Stimulated activated CD8-positive, alpha-beta memory T cell treated with anti-CD3 and anti-CD28 coated beads, Interleukin-12 subunit alpha, Interleukin-12 subunit beta, amount 100 ng/mL, for 1 hour (primary cell): ENCODE measurements at places on chromosomes 2 and 18.

DNA sequence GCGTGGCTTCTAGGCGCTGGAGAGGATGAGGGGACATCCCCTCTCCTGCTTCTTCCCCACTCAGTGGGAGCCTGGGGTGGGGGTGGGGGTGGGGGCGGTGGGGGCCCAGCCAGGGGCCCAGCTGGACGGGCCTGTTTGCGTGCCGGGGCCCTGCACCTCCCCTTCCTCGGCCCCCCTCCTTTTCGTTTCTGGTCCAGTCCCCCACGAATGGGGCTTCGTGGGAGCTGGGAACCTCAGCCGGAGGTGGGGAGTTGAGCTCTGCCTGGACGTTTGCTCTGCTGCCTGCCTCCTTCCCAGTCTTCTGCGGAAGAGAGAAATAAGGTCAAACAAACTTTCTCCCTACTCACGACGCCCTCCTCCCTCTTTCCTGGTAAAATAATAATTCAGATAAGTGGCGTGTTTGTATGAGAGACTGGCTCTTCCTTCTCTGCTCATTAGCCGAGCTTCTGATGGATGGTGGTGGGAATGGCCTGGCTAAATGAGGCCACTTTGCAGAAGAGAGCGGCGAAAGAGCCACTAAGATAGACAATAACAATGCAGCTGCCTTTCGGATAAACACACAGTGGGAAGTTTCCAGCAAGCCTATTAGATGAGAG lies 782 bp downstream of the MTA3 start:
- DNase-seq: no peak

DNA sequence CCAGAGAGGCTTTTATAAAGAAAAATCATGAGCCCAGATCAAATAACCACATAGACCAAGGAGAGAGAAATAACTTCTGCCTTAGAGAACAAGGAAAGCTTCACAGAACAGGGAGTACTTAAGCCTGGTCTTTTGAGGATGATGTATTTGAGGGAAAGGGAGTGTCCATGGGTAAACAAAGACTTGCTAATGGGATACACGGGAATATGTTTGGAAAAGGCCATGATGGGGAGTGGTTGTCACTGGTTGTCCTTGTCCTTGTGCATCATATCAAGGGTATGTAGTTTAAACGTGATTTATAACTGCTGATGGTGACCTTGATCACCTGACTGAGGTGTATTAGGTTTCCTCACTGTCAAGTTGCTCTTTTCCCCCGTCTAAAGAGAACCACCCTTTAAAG lies 169.9 kb downstream of the FAM210A start:
- no peak for DNase-seq

DNA sequence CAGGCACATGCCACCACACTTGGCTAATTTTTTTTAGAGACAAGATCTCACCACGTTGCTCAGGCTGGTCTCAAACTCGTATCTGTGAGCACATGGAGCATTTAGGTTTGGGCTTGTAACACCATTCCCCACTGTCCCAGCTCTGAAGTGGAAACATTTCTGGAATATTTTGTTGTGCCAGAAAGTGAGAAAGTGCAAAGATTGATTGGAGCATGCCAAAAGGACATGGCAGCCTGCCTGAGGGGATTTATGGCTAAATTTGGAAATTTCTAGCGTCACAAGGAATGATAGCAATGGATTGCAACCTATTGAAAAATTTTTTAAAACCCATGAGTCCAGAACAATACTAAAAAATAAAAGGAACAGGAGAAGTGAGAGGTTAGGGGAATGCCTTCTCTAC lies 136.8 kb downstream of the ESCO1 start:
- DNase-seq: no peak

DNA sequence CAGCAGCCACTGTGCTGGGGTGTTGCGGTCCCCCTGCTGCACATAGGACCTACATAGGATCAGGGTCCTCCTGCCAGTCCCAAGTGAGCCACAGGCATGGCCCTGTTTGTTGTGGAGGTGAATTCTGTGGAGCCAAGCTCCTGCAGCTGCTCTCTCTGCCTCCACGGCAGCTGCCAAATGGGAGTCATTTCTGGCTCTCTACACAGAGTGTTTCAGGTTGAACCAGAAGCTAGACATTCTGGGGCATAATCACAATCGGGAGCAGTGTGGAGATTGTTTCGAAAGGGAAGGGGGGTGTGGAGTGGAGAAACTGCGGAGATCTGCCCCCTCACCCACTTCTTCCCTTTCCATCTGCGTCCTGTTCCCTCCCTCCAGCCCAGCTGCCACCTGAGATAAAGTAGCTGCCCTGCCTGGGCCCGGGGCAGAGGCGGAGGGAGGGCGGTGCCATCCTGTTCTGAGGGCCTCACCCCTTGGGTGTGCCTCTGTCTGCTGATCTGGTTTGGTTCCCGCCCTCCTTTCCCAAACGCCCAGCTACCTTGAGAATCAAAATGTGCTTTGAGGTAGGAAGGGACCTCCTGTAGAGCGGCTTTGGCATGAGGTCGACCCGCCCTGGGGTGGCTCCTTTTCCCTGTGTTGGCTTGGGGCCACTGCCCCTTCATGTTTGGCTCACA lies 139.4 kb downstream of the WDSUB1 start:
- DNase-seq: no peak

DNA sequence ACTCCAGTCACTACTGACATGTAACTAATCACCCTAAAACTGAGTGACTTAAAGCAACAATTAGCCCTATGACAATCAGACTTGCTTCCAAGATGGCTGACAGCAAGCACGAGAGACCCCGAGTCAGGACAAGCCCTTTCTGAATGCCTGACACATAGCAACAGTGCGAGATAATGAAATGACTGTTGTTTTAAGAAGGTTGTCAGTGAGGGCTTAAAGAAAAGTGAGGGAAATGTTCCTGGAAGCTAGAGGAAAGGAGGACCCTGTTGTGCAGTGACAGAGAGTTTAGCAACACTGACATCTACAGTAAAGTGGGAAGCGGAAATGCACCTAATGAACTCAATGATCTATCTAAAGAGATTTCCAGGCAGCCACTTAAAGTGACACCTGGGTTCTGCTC lies 163.1 kb downstream of the STK39 start:
- DNase-seq: no peak

DNA sequence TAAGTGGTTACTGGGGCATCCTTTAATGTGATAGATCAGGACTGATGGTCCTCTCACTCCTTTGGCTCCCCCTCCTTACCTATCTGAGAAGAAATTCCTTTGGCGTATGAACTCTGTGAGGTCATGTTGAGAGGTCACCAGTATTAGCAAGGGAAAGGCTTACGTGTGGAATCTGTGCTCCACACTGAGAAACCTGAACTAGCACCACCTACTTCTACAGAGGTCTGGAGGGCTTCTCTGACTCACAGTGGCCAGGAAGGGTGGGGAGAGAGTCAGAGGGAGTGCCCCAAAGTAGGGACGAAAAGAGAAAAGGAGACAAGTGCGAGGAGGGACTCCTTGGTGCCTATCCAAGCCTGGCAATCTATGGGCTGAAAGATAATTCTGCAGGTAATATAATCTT lies 348.6 kb downstream of the TNS1 start:
- no peak for DNase-seq

DNA sequence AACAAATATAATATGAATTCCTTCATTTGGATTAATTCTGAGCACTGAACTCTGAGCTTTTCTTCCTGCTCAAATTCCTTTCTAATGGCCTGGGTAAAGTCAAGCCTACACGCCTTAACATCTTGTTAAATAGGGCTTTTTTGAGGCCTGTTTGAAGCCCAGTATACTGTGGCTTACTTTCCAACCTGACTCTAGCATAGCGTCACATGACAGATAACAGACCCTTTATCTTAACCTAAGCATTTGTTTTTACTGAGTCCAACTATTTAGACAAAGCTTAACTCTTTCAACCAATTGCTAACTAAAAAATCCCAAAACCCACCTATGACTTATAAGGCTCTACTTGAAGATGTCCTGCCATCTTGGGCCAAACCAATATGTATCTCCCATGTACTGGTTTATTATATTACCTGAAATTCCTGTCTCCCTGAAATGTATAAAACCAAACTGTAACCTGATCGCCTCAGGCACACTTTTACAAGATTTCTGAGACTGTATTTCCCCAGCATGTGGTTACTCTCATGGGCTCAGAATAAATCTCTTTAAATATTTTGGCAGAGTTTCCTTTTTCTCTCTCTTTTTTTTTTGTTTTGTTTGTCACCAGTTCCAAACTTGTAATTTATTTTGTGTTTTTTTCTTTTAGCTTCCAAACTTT lies 271.1 kb upstream of the VWC2L start:
- no peak for DNase-seq

DNA sequence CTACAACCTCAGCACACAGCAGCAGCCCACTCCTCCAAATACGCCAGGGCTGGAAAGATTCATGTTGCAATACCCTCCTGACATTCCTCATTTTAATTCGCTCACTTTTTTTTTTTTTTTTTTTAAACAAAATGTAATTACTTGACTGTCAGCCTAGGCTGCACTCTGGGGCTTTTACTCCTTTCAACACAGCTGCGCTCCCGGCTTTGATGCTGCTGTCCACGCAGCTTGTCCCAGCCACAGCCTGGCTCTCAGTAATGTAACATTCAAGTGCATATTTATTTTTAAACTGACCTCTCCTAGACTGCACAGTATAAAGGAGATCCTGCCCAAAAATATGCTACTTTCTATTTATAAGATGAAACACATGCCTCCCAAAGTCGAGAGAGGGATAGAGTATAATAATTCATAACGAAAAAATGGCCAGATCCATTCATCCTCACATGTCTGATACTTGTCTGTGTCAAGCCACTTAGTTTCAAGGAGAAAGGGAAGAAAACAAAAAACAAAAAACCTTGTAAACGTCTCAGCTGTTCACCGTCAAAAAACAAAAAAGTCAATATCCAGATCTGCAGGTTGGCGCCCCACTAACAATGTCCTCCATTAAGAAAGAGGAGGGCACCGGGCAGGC lies 949 bp downstream of the CDC42EP3 start:
- no peak for DNase-seq

DNA sequence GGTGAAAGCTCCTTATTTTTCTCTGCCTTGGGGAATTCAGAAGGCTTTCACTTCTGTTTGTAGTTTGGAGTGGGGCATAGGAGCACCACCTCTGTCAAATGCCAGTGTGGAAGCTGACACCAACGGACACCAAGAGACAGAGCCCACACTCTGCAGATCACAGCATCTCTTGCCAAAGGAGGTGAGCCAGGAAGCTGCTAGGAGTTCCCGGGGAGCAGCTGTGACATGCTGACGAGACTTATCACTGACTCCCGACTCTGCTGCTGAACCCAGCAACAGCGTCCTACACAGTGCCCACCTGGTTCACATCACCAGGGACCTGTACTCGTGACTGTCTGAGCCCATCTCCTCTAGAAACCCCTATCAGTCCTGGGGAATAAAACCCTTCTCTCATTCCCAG lies 8.1 kb downstream of the TEX51 start:
- DNase-seq: no peak

DNA sequence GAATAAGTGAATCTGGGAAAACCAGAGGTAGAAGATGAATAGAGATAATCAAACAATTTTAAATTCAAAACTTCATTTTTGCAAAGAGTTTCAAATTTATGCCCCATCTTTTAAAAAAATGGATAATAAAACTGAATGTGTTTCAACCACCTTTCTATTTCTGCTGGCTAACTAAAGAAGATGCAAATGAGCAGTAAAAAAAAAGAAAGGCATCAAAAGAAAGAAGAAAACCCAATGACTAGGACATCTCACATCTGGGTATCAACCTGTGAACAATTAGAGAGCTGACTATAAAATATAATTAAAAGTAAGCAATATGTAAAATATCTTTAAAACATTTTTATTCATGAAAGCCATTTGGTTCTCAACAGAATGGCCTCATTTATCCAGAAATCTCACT lies 2.5 kb downstream of the PGAP1 start:
- no peak for DNase-seq

GRCh38 chr2:192148620-192149321 lies 46.0 kb downstream of the TMEFF2 start:
- no peak for DNase-seq

- DNase-seq: no peak
Observed at GRCh38 chr18:36519358-36519757, 221.8 kb downstream of the FHOD3 start.

DNA sequence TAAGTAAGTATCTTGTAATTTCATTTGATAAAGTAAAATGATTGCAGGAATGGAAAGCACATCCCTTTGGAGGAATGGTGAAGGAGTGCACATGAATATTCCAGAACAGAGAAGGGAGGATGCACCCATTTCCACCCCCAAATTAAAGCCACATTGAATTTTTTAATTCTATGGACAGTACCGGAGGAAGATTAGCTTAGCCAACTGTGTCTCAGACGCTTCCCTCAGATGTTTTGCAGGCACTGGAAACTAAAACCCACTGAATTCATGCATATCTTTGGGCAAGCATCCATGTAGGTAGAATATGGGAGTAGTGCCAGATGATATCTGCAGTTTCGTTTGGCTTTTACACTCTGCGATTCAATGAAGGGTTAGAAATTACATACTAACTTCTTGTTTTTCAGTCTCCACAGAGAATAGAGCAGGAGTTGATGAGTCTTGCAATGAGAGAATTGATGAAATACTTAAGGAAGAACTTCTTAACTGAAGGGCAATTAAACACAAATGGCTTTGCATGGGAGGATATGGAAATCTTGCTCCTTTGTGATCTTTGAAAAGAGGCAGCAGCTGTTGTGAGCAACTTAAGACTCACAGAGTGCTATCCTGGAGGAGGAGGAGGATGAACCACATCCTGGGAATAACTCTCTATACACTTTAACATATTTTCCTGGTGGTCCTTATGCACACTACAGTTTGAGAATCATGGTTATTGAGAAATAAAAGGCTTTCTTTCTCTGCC lies 71.7 kb upstream of the MYO3B start:
- DNase-seq: no peak

GRCh38 chr2:239024226-239024625 lies 176.3 kb downstream of the TWIST2 start:
- no peak for DNase-seq

GRCh38 chr18:31719363-31720006 lies 35.1 kb upstream of the B4GALT6 start:
- DNase-seq: no peak

- no peak for DNase-seq
Observed at GRCh38 chr18:765764-766549, 46.1 kb downstream of the YES1 start.
